Vagina (tissue), 2 donors: ENCODE measurements at places on chromosomes 12 and 14.
A peak's percentile ranks its signal among the peaks of the same experiment; 100 is the strongest.

GRCh38 chr14:63164108-63164683, 40.0 kb upstream of the RHOJ start:
- H3K4me3 ChIP-seq, result no peak overlapping the region
- no peaks in the 10 kb centered on the region for H3K36me3 ChIP-seq
- DNase-seq, result no peak
- no peaks in the 10 kb centered on the region for H3K4me1 ChIP-seq
- H3K27ac ChIP-seq, result no peak overlapping the region

GRCh38 chr12:68776976-68777610, 30.9 kb upstream of the MDM2 start:
- no peak for DNase-seq
- no peaks in the 10 kb centered on the region for H3K27me3 ChIP-seq
- H3K4me3 ChIP-seq, result no peak overlapping the region
- H3K36me3 ChIP-seq, result no peaks in the 10 kb centered on the region

GRCh38 chr14:103089386-103090335, 4.9 kb upstream of the EXOC3L4 start:
- no peaks in the 10 kb centered on the region for H3K36me3 ChIP-seq
- H3K27me3 ChIP-seq, result no peaks in the 10 kb centered on the region
- H3K4me1 ChIP-seq, result peaks cover 21% of the 10 kb centered on the region

DNA sequence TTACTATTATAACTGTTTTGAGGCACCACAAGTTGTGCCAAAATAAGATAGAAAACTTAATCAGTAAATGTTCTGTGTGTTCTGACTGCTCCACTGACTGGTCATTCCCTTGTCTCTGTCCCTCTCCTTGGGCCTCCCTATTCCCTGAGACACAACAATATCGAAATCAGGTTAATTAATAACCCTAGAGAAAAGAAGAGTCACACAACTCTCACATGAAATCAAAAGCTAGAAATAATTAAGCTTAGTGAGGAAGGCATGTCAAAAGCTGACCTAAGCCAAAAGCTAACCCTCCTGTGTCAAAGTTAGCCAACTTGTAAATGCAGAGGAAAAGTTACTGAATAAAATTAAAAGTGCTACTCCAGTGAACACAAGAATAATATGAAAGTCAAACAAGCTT, 53.8 kb upstream of the CCDC196 start:
- no peaks in the 10 kb centered on the region for H3K27me3 ChIP-seq
- no peak for DNase-seq
- no peaks in the 10 kb centered on the region for H3K36me3 ChIP-seq

- no peak overlapping the region for H3K27ac ChIP-seq
- no peak for DNase-seq
- H3K4me3 ChIP-seq, result no peak overlapping the region
- no peaks in the 10 kb centered on the region for H3K27me3 ChIP-seq
- no peaks in the 10 kb centered on the region for H3K36me3 ChIP-seq
These were observed 24.2 kb downstream of the TMEM30B start for GRCh38 chr14:61256826-61257468.

DNA sequence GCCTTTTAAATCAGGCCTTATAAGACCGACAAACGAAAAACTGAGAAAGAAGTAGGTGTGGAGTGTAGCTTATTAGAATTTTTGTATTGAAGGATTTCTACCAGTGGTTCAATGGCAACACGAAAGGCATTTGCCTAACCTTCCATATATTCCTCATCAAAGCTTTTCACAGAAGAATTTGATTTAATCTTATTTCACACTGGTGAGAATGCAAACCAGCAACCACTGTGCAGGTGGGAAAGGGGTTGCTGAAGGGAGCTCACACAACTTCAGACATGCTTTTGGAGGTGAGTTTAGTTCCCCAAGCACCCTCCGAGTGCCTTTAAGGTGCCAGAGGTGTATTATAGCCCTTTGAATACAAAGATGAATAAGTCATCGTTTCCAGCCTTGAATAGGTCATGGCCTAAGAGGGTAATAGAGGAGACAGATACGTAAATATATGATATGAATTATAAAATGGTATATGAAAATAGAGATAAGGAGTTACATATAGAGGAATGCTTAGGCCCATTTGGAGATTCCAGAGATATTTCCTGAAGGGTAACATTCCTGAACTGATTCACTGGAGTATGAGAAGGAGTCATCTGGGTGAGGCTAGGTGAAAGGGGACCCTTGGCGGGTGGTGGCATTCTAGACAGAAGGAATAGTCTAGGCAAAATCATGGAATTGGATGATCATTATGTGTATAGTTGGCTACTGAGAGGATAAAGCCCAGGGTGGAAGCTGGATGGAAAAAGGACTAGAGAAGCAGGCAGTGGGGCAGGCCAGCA, 6.4 kb downstream of the ERP27 start:
- no peak overlapping the region for H3K4me3 ChIP-seq
- no peak overlapping the region for H3K27ac ChIP-seq
- H3K4me1 ChIP-seq, result peaks cover 30% of the 10 kb centered on the region
- no peaks in the 10 kb centered on the region for H3K27me3 ChIP-seq
- H3K36me3 ChIP-seq, result no peaks in the 10 kb centered on the region

- peaks cover 13% of the 10 kb centered on the region for H3K4me1 ChIP-seq
- no peaks in the 10 kb centered on the region for H3K27me3 ChIP-seq
- H3K27ac ChIP-seq, result no peak overlapping the region
These were observed 135.2 kb upstream of the KRR1 start for GRCh38 chr12:75646329-75647210.

GRCh38 chr12:52473768-52474167, at the start of gene KRT6C:
Gene KRT6C, minus strand, starts transcription at chr12:52473805. Its CDS starts 68 bp downstream, at chr12:52473737.
- no peaks in the 10 kb centered on the region for H3K27me3 ChIP-seq
- no peak within 1 kb of the TSS for H3K27ac ChIP-seq
- no peaks in the 10 kb centered on the region for H3K4me1 ChIP-seq
- no peak within 1 kb of the TSS for H3K4me3 ChIP-seq
- DNase-seq, result no peak

- DNase-seq, result no peak
- H3K36me3 ChIP-seq, result no peaks in the 10 kb centered on the region
- H3K27ac ChIP-seq, result peak overlapping the region; percentile 10
- peaks cover 19% of the 10 kb centered on the region for H3K4me1 ChIP-seq
- no peaks in the 10 kb centered on the region for H3K27me3 ChIP-seq
These were observed 11.3 kb downstream of the CMKLR1 start for GRCh38 chr12:108327621-108328344.

DNA sequence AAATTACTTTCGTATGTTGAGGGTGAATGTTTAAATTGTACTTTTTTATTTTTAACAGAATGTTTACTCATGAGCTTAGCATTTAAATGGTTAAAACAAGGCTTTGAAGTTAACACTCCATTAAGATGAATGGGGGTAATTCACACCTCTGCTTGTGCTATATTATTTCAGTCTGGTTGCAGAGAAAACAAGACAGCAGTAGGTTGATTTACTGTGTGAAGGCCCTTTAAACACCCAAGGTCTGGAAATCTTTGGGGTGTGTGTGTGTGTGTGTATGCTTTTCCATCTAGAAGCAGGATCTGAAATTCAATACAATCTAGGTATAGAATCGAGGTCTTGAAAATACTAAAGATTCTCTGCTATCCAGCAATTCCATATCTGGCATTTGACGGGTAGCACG, 83.8 kb downstream of the SLC38A6 start:
- no peak overlapping the region for H3K4me3 ChIP-seq
- no peaks in the 10 kb centered on the region for H3K36me3 ChIP-seq
- no peaks in the 10 kb centered on the region for H3K27me3 ChIP-seq
- DNase-seq, result no peak
- no peak overlapping the region for H3K27ac ChIP-seq
- H3K4me1 ChIP-seq, result no peaks in the 10 kb centered on the region

GRCh38 chr14:68109132-68109900, 289.7 kb downstream of the RAD51B start:
- no peaks in the 10 kb centered on the region for H3K27me3 ChIP-seq
- peaks cover 21% of the 10 kb centered on the region for H3K4me1 ChIP-seq

- H3K27me3 ChIP-seq, result no peaks in the 10 kb centered on the region
- DNase-seq, result no peak
- H3K4me1 ChIP-seq, result no peaks in the 10 kb centered on the region
These were observed 43.8 kb downstream of the JAG2 start for GRCh38 chr14:105124823-105125222.

GRCh38 chr12:103820361-103820760, 20.7 kb downstream of the NT5DC3 start:
- no peak overlapping the region for H3K4me3 ChIP-seq
- no peaks in the 10 kb centered on the region for H3K36me3 ChIP-seq
- H3K27me3 ChIP-seq, result no peaks in the 10 kb centered on the region
- peaks cover 14% of the 10 kb centered on the region for H3K4me1 ChIP-seq
- no peak for DNase-seq
- no peak overlapping the region for H3K27ac ChIP-seq

GRCh38 chr12:66403746-66404145, 101.5 kb downstream of the HELB start:
- no peaks in the 10 kb centered on the region for H3K4me1 ChIP-seq
- no peak overlapping the region for H3K27ac ChIP-seq
- no peaks in the 10 kb centered on the region for H3K36me3 ChIP-seq
- no peak for DNase-seq

DNA sequence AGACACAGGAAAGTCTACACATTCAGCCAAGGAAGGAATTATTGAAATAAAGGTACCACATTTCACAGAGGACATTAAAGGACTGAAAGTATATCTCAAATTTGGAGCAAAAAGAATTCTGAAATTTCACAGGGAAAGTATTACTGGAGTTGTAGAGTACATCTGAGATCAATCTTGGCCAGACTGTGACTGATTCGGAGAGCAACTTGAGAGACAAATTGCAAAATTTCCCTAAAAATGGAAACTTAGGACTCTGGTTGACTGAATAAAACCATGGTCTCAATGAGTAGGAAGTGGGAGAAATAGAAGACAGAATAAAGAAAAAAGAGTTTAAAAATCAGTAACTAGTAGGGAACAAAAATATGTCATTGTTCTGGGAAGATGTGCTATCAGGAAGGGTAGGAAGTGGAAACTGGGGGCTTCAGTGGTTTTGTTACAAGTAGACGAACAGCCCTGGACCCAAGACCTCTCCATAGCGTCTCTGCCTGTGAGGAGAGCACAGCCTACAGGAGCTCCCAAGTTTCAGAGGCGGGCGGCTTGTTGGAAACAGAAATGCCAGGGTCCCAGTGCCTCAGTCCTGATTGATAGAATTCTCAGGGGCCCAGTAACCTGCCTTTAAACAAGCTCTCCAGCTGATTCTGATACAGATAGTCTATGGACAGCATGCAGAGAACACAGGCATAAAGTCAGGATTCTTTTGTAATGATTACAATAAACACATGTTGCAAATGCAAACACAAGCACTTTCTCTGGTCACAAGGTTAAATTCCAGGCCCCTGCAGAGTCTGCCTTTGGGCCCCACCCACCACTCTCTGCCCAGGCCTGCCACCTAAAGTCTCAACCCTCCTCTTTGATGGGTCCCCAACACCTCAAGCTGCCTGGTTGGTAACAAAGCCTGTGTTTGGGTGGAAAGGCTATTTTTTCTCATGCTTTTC, 63.1 kb downstream of the BBS10 start:
- H3K36me3 ChIP-seq, result no peaks in the 10 kb centered on the region
- H3K4me1 ChIP-seq, result no peaks in the 10 kb centered on the region
- no peak overlapping the region for H3K27ac ChIP-seq
- DNase-seq, result no peak
- no peak overlapping the region for H3K4me3 ChIP-seq

DNA sequence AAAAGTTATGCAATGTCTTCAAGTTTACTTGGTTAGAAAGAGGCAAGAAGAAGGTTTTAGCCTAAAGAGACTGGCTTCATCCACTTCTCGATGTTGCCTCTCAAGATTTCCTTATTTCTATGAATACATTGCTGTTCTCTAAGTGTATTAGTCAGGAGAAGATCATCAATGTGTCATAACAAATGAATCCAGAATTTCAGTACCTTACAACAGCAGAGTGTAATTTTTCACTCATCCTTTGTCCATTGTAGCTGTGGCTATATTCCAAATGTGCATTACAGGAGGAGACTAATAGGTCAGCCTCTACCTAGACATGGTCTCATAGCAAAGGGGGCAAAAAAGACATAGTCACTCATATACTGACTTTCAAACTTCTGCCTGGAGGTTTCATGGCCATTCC, 579.1 kb downstream of the PRKD1 start:
- no peaks in the 10 kb centered on the region for H3K27me3 ChIP-seq
- H3K36me3 ChIP-seq, result no peaks in the 10 kb centered on the region
- no peak for DNase-seq

- no peaks in the 10 kb centered on the region for H3K27me3 ChIP-seq
- H3K36me3 ChIP-seq, result no peaks in the 10 kb centered on the region
- H3K27ac ChIP-seq, result no peak overlapping the region
- H3K4me1 ChIP-seq, result peaks cover 4% of the 10 kb centered on the region
- H3K4me3 ChIP-seq, result no peak overlapping the region
- no peak for DNase-seq
These were observed 164.2 kb downstream of the CHST11 start for GRCh38 chr12:104620837-104621531.

- peak overlapping the region; percentile 93 for H3K4me3 ChIP-seq
- H3K36me3 ChIP-seq, result no peaks in the 10 kb centered on the region
- peaks cover 35% of the 10 kb centered on the region for H3K4me1 ChIP-seq
- DNase-seq, result no peak
- H3K27ac ChIP-seq, result peak overlapping the region; percentile 75
- no peaks in the 10 kb centered on the region for H3K27me3 ChIP-seq
These were observed 371 bp downstream of the CHD8 start for GRCh38 chr14:21455592-21455911.

- no peaks in the 10 kb centered on the region for H3K36me3 ChIP-seq
- DNase-seq, result no peak
- no peak overlapping the region for H3K4me3 ChIP-seq
- H3K4me1 ChIP-seq, result peaks cover 37% of the 10 kb centered on the region
These were observed 10.0 kb downstream of the BRF1 start for GRCh38 chr14:105290621-105291346.

GRCh38 chr12:111901182-111901581, 59.2 kb downstream of the MAPKAPK5 start:
- H3K4me1 ChIP-seq, result no peaks in the 10 kb centered on the region
- no peak for DNase-seq
- no peak overlapping the region for H3K27ac ChIP-seq

DNA sequence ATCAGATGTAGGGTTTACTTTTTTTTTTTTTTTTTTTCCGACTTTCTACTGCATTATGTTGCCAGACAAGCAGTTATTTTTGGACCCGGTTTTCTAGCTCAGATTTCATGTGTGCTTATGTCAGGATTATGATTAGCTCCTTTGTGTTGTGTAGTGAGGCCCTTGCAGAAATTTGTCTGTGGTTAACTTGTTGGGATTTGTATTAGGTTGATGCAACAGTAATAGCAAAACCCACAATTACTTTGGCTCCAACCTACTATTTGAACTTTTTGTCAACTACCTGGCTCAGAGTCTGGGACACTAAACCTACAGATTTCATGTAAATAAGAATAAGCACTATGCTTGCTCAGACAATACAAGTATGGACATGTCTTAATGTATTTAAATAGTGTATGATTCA, 44.1 kb upstream of the KCNJ8 start:
- DNase-seq, result no peak
- no peak overlapping the region for H3K27ac ChIP-seq
- no peaks in the 10 kb centered on the region for H3K27me3 ChIP-seq
- no peak overlapping the region for H3K4me3 ChIP-seq
- no peaks in the 10 kb centered on the region for H3K36me3 ChIP-seq

GRCh38 chr12:6550294-6551062, 5.4 kb downstream of the IFFO1 start:
- H3K27ac ChIP-seq, result peak overlapping the region; percentile 86
- no peak for DNase-seq
- H3K4me1 ChIP-seq, result peaks cover 70% of the 10 kb centered on the region
- H3K4me3 ChIP-seq, result peak overlapping the region; percentile 30

GRCh38 chr12:96112733-96113132, 77.3 kb upstream of the LTA4H start:
- no peaks in the 10 kb centered on the region for H3K36me3 ChIP-seq
- H3K4me3 ChIP-seq, result no peak overlapping the region
- no peaks in the 10 kb centered on the region for H3K4me1 ChIP-seq
- no peak for DNase-seq
- no peaks in the 10 kb centered on the region for H3K27me3 ChIP-seq
